ENCODE measurements at places on chromosomes 1 and 21.

- DNase-seq: no peak
Observed at GRCh38 chr1:193060938-193061337, 1.5 kb downstream of the RO60 start.

DNA sequence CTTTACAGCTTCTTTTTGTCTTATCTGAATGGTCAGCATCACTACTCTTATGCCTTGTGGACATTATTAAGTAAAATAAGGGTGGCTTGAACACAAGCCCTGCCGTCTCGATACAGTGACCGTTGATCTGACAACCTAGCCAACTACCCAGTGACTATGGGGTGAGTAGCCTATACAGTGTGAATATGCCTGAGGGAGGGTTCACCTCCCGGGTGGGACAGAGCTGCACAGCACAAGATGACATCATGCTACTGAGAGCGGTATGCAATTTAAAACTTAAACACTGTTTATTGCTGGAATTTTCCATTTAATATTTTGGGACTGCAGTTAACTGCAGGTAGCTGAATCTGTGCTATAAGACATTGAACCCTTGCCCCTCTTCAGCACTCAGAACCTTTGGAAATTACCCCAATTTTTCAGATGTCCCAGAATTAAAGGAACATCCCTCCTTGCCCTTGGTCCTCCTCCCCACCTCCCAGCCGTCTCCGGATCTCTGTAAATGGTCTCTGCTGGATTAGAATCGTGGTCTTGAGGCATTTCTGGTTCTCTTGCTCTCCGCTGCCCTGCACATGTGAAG is 618.5 kb downstream of the PTPRU start:
- no peak for DNase-seq

DNA sequence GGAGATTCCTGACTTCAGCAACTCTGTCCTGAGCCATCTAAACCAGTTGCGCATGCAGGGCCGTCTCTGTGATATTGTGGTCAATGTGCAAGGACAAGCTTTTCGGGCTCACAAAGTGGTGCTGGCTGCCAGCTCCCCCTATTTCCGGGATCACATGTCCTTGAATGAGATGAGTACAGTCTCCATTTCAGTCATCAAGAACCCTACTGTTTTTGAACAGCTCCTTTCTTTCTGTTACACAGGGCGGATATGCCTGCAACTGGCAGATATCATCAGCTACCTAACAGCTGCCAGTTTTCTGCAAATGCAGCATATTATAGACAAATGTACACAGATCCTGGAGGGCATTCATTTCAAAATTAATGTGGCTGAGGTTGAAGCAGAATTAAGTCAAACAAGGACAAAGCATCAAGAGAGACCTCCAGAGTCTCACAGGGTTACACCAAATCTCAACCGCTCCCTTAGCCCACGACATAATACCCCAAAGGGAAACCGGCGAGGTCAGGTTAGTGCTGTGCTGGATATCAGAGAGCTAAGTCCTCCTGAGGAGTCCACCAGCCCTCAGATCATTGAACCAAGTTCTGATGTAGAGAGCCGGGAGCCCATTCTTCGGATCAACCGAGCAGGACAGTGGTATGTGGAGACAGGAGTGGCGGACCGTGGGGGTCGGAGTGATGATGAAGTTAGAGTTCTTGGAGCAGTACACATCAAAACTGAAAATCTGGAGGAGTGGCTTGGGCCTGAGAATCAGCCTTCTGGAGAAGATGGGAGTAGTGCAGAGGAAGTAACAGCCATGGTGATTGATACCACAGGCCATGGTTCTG is 2.3 kb downstream of the ZBTB37 start:
- DNase-seq: no peak

DNA sequence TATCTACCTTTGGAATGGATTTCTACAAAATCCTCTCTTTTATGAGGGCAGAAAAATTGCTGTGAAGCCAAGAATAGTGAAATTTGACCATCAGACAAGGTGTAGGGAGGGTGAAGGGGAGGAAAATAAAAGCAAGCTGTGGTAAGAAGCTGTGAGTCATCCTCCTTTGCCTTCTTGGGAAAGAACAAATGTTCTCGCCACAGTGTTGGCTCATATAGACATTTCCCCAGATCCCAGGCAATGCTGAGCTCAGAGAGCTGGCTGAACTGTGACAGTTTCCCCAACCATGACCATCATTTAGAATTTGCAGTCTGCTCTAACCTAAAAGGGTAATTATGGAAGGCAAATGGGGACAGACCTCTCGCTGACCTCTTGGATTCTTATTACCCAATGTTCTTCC is 235.4 kb downstream of the PBX1 start:
- no peak for DNase-seq

- no peak for DNase-seq
Observed at GRCh38 chr1:91398291-91398690, 6.3 kb downstream of the HFM1 start.

GRCh38 chr21:28699186-28699585 is 293.5 kb downstream of the LTN1 start:
- no peak for DNase-seq

DNA sequence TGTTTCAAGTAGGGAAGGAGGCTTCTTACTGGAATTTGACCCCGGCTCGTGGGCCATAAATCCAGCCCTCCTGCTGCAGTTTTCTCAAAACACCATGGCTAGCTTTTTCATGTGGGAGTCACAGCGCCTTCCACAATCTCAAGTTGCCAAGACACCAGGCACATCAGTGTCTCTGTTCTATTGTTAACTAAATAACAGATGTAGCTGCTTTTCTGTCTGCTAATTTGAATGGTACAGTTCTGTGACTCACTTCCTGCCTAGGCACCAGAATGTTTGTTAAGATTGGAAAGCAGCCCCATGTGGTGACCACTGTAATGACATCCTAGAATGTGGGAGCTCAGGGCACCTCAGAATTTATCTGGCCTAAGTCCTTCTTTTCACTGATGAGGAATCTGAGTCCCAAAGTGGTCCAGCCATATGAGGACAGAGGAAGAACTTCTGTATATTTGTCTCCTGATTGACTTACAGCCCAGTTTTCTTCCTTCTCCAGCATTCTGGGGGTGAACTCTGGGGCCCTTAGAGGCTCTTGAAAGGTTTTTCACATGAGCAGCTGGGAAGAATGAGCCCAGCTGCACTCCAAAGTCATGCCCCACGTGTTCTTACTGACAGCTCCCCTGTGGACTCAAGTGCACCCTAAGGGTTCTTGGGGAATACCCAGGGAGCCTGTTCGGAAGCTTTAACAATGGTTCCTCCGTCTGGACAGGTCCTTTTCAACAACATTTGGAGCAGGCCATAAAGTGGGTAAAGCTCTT is 27.5 kb downstream of the TRIM45 start:
- no peak for DNase-seq

- DNase-seq: no peak
Observed at GRCh38 chr1:46793126-46793525, 5.7 kb upstream of the CYP4B1 start.

DNA sequence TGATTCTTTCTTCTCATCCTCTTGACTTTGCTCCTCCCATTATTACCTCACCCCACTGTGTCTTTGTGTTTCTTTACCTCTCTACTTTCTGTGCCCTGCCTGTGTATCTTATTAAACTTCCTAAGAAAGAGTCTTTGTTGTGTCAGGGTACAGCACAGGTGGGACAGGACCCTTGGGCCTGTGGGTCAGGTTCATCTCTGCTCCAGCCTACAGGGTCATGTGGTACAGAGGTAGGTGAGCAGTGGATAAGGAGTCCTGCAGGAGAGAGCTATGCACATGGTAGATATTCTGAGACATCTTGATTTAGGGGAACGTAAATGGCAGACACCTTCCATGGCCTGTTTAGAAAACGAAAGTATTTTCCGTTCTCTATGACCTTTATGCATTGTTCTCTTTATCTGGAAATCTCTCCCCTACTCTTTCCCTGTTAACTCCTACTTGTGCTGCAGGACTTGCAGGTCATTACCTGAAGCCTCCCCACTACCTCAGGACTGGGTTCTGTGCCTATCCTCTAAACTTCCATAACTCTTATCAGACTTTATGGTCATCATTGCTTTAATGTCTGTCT is 9.9 kb downstream of the GIPC2 start:
- no peak for DNase-seq

DNA sequence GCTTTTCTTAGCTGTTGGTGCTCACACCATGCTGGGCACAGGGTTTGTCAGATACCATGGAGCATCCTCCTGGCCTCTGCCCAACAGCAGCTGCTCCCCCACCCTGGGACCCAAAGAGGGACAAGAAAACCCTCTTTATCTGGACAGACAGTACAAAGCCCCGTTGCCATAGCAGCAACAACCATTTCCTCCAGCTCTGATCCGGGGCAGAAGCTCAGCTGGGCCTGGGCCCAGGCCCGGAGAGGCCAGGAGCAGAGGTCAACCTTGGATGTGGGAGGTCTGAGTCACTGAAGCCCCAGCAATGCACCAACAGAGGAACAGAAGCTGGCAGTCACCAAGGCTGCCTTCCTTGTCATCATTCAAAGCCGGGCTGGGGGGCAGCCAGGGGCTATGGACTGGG is 228.4 kb upstream of the POU3F1 start:
- no peak for DNase-seq

- no peak for DNase-seq
Observed at GRCh38 chr1:227899141-227899819, 48.5 kb downstream of the WNT9A start.

DNA sequence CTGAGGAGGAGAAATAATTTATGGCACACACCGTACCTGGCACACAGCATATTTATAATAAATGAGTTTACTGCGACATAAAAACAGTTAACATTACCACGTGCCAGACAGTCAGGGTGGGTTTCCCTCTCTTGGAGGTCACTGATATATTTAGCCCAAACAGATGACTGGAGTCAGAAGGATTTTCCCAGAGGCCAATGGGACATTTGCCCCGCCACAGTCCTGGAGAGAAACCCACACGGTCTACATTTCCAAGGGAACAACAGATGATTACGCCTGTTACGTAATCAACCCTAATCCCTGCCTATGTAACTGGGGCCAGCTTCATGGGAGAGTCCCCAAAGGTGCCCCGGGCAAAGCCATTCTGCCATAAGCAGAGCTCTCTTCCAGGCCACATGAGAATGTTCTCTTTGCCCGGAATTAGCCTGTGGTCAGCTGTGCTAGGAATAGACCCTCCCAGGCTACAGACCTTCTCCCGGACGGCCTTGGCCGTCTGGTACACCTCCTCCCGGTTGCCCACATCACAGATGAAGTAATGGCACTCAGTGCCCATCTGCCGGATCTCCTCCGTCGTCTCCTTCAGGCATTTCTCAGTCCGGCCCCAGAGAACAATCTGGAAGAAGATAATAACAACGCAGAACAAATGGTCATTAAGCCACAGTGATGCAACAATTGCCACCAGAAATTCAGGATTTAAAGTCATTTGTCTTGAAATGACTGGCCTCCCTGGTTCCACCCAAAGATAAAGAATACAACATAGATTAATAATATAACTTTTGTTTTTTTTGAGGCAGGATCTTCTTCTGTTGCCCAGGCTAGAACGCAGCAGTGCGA is 37.7 kb downstream of the DHRS3 start:
- no peak for DNase-seq

DNA sequence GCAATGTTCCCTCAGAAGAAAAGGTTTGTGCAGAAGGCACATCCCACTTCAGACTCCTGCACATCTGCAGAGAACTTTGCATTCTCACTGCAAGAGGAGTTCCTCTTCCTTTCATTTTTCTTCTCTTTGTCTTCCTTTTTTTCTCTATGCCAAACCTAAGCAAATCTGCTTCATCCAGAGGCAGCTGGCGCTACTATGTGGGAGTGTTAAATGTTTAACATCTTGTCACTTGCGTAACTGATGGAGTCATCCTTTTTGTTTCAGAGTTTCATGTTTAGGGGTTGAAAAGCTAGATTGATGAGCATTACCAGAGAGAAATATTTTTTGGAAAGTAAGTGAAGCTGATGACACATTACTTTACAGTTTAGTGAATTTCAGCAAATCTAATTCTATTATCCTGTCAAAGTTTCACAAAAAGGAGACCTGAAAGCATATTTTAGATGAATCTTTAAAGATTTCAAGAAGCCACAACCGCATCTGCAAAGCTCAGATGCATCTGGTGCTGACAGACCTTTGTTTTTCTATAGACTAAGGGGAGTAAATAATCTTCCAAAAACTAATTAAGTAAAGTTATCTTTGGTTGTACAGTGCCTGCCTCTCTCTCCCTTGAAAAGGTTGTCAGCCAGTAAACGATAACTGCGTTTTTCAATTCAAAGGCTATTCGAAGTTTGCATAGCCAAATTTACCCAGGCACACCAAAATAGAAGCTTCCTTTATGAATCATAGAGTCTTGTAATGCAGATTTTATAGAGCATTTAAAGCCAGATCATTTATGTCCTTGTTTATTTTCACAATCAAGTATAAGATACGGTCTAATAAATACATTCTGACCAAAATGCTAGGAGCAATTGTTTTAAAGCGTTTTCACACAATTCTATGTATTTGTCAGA is 1.2 kb upstream of the LRRC53 start:
- no peak for DNase-seq

- no peak for DNase-seq
Observed at GRCh38 chr1:30650968-30651320, 72.4 kb downstream of the MATN1 start.

GRCh38 chr1:59570524-59570923 is 244.2 kb upstream of the HOOK1 start:
- DNase-seq: no peak

DNA sequence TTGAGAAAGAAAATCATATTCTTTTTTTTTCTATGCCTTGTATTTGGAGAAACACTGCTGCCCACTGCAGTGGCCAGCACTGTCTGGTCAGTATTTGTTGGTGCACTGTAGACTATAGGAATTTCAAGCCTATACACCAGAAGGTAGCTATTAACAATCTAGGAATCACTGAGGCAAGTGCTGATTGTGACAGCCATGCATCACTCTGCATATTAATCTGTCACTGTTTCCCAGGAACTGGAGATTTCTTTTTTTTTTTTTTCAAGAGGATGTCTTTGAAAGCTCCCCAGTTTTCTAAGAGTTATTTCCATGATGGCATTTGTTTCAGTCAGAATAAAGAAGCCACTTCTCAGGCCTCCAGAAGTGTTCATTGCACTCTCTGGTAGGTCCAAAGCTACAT is 737.8 kb upstream of the PTBP2 start:
- DNase-seq: no peak

DNA sequence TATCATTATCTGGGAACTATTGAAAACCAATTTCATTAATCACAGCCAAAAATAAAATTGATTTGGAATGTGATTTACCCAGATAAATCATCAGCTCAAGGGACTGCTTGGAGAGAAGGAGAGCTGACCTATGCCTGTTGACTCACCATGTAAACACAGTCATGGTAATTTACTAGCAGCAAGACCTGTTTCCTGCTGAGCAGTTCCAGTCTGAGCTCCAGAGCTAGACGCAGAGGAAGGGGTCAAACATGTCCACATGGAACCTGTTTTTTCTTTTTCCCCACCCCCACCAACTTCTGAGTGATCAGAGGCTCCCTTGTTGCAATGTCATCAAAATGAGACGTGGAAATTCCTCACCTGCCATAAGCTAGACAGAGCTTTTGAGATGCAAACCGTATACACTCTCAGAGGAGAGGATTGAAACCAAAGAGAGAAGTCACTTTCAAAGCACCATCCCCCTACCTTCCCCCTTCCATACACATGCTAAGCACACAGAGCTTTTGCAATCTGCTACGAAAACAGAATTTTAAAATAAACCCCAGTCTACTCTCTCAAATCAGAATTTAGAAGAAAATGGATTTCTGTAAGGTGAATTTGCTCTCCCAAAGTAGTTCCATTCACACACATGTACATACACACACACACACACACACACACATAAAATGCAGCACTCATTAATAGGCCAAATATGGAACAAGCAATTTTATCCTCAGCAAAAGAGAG is 55.9 kb upstream of the PTGFRN start:
- DNase-seq: no peak
